Activated CD8-positive, alpha-beta memory T cell treated with anti-CD3 and anti-CD28 coated beads for 4 hours (primary cell): ENCODE measurements at places on chromosomes 3 and 15.

DNA sequence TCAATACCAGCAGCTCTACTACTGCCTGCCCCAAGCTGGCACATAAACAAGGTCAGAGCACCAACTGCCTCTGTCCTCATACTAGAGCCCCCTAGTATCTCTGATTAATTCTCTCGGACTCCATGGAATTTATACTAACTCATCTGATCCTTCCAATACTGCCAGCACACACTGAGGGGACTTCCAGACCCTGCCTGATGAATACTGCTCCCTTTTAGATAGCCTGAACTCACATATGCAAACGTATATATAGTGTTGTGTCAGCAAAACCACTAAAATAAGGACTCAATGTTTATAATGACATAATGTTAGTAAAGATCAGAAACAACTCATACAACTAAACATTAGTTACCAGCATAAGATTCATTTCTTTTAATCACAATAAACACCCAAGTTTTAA is 25.0 kb downstream of the CEP70 start:
- no peak for DNase-seq

GRCh38 chr3:183880121-183880520 is 4.6 kb downstream of the PARL start:
- no peak for DNase-seq

DNA sequence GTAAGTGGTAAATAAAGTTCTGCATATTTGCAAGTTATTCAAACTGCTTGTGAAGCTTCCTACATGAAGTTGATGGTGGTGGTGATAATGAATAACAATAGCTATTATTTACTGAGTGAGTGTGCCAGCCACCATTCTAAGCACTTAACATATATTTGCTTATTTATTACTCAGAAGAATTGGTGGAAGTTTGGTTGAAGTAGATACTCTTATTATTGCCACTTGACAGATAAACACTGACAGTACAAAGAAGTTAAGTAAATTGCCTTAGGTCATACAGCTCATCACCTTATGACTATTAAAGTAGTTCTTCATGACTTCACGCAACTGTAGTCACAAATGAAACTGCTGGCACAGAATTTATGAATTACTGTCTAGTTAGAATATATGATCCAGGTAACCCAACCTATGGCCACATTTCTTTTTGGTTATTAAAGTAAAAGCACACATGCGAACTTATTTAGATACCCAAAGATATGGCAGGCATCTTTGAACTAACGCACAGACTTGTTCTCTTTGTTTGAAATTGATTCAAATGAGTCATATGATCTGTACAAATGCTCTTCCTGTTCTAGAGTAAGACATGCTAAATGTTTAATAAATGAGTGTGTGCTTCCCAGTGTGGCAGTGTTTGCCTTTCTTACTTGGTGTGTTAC is 99.8 kb upstream of the NR2F2 start:
- DNase-seq = no peak

DNA sequence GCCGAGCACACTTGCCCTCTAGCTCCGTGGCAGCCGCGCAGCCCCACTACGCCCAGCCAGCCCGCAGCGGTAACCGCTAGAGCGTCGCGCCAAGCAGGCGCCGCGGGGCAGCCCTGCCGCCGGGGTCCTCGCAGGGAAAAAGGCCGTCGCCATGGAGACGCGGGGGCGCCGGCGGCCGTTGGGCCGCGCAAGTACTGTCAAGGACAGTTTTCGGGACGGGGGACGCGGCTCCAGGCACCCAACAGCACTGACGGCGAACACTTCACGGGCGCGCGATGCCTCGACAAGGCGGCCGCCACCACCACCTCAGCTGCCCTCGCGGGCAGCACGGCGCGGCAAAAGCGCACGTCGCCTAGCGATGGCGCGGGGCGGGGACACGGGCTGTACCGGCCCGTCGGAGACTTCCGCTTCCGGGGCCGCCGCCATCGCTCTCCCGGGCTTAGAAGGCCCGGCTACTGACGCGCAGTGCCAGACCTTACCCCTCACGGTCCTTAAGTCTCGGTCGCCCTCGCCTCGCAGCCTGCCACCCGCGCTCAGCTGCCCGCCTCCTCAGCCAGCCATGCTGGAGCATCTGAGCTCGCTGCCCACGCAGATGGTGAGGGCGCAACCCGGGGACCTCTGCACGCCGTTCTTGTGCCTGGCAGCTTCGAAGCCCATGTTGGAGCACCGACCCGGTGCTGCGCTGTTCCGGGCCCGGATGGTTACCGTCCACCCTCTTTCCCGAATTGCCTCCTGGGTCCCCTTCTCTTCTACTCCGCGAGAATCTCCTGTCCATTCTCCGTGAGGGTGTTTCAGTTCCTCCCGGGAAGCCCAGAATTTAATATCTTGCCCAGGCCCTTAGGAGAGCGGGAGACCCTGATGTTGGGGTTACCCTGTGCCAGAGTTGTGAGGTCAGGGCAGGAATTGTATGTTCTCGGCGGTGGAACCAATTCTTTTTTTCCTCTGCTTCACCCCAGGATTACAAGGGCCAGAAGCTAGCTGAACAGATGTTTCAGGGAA is at the start of the genes GLT8D1 and SPCS1:
TSS of gene GLT8D1 (minus strand) at position 104 of the 999 bp plus-strand sequence. CDS start 5,331 bp downstream, outside the sequence.
TSS of gene SPCS1 (plus strand) at position 419 of the 999 bp plus-strand sequence. CDS start at position 560, 141 bp downstream.
- peak; percentile 69 for DNase-seq

DNA sequence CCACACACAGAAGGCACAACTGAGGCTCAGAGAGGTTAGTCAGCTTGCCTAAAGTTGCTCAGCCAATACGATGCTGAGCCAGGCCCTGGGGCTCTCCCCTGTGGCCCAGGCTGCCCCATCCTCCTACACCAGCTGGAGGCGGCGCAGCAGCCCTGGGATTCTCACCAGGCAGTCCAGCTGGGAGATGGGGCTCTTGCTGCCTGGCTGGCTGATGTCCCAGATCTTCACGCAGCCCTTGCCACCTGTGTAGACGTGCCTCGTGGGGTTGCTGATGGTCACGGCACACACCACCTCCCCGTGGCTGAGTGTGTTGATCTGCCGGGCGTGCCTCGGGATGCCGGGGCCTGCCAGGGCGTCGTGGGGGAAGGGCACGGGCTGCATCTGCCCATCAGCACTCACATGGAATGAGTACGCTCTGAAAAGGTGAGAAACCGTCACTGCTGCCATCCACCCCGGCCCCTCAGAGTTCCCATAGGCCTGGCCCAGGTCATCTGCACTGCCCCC is 42.8 kb downstream of the TLE3 start:
- no peak for DNase-seq
